ENCODE measurements at places on chromosomes 3 and 15. TPM values are rescaled to one million over a fixed set of nuclear protein-coding genes. Genes with fewer than 3 reads are reported as not detected.

The SPINK8 gene
- not detected for total RNA-seq

The C2CD4A gene
- not detected for total RNA-seq

The CPOX gene
- total RNA-seq: 13.2 TPM

The NCEH1 gene
- 2.3 TPM for total RNA-seq

The PRKCD gene
- total RNA-seq: 31.3 TPM

The MYH15 gene
- total RNA-seq: 0.31 TPM

The EXD1 gene
- total RNA-seq: 0.32 TPM

The GPR149 gene
- not detected for total RNA-seq

The ST3GAL6 gene
- total RNA-seq: 23.0 TPM

The HESX1 gene
- total RNA-seq: 4.7 TPM

The ACOX2 gene
- 12.2 TPM for total RNA-seq

The CADM2 gene
- 1.5 TPM for total RNA-seq

The GPR160 gene
- 2.8 TPM for total RNA-seq

The ZNF620 gene
- total RNA-seq: 0.60 TPM

The EFCAB12 gene
- 1.1 TPM for total RNA-seq

The ZIC4 gene
- total RNA-seq: not detected

The SLC22A13 gene
- total RNA-seq: not detected

The CHDH gene
- total RNA-seq: 26.4 TPM

The SLC28A1 gene
- total RNA-seq: not detected

The CCPG1 gene
- 28.7 TPM for total RNA-seq

The FMN1 gene
- 19.8 TPM for total RNA-seq

The MINDY4B gene
- not detected for total RNA-seq

The NEK4 gene
- 15.9 TPM for total RNA-seq

The MB21D2 gene
- total RNA-seq: 10.2 TPM

The ADAMTS9 gene
- total RNA-seq: 10.1 TPM

The PLA2G4E gene
- total RNA-seq: 47.9 TPM

The RMDN3 gene
- 37.3 TPM for total RNA-seq

The GP5 gene
- total RNA-seq: not detected
